ENCODE measurements at places on chromosomes 6 and 20.

DNA sequence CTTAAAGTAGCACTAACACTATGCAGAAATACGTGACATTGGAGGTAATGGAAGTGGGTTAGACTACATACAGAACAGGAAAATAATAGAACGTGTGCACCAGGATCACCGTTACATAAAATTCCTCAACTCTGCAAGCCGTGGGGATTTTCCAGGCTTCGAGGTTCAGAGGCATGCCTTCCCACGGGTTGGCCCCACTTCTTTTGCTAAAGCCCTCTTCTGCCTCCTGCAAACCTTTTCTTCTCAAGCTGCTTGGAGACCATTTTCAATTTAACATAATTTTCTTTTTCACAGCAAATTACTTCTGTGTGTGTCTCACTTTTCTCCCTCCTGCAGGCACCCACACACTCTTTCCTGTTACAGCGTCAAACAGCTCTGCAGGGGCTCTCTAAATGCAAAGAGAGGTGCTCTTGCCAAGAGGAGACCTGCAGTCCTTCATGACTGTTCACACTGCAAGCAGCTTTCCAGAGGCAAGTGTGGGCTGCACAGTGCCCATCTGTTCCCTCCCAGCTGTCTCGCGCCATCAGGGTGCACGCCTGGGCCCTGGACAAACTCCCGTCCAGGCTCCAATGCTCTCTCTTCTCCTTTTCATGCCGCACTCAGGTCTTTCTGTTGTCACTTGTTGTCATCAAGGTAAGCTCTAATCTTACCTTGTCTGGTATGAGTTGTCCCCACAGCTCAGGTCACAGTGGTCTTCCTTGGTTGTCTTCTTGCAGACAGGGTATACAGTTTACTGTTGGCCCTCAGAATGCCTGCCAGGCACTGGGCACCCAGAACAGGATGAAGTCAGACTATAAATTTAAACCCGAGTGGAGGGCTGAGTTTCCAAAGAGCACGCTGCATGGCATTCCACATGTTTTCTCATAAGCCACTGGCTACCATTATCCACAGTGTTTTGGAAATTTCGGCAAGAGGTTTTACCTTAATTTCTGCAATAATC, 164.8 kb upstream of the GGTLC1 start:
- no peak for DNase-seq

DNA sequence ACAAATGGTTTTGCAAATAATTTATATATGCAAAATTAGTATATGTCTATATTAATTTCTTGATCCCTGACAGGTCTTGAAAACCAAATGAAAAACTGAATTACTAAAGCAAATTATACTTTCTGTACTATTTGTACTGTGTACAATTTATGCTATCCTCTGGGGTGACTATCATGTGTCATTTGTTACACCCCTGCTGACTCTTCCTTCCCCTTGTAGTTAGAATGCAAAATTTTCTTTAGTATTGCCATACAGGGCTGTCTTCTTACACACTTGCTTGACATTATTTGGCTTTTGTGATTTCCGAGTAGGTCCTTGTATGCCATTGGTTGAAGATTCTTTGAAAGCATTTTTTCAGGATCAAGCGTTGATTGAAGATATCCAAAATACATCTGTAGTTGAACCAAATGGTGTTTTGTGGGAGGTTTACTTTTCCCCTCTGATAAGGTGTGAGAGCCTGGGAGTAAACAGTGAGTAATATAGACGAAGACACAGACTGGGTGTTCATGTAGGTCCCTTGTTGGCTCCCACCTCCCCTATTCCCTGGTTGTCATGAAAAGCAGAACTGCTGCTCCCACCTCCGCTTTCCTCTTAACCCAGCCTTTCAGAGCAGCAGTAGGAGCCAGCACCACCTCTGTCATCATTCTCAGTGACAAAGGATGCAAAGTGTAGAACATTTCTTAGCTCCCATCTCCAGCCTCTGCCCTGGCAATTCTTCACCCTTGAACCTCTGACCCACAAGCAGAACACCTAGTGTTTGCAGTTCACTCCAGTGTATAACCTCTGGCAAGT, 29.0 kb downstream of the NCOA7 start:
- DNase-seq, result no peak

DNA sequence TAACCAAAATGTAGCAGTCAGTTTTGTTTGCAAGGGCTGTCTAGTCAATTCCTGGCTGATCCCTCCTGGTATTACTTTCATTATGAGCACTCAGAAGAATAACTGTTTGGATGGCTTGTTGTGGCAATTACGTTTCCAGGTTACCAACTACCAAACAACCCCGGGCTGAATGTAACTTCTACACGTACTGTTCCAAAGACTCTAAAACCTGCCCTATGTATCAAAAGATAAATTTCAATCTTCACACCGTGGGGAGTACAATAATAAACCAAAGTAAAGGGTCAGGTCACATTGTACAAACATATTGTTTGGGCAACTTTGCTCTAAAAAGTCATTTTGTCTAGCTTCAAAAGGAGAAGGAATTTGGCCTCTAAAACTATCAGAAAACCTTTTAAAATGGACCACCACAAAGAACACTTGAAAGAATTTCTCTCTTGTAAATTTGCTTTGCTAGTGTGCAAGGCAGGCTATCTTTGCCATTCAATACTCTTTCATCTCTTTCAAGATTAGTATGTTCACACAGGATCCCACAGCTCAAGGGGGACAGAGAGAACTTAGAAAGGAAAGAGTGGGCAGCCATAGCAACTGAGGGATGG, 27.6 kb downstream of the DCDC2 start:
- no peak for DNase-seq

DNA sequence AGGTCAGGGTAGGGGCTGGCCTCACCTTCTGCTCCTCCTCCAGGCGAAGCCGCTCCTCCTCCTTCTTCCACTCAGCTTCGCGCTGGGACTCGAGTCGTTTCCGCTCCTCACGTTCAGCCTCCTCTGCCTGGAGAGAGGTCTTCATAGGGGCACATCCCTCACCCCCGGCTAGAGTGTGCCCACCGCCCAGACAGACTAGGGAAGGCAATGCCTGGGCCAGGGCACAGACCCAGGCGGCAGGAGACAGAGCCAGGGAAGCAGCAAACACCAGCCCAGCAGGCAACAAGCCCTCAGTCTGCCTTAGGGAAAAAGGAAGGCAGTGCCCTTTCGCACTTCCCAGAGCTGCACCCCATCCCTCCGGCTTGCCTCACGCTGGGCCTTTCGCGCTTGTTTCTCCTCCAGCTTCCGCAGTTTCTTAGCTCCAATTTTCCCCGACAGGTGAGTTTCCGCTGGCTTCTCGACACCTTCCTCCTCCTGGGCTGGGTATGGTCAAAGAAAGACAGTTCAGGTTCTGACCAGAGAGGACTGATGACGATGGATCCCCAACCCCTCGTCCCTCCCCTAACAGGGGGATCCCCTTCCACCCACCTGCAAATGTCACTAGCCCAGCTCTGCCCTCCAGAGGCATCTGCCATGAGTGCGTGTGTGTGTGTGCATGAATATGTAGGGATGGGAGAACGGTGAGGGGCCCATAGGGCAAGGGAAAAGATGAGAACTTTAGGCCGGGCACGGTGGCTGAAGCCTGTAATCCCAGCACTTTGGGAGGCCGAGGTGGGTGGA, 4.3 kb downstream of the DDRGK1 start:
- no peak for DNase-seq

- DNase-seq, result no peak
These were observed 50.6 kb downstream of the MAFB start for GRCh38 chr20:40638414-40638813.

DNA sequence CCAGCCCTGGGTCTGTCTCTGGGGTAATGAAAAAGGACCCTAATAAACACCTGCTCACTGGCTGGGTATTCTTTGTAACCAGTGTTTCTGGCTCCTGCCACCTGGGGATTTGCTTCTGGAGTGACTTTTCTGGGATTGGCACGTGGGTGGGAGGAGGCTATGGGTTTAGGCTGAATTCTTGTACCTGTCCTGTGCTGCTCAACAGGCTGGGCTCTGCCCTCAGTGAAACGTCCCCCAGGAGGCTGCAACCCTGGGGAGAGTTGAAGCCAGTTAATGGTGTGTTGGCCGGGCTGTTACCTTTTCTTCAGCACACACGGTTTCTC, 6.8 kb downstream of the NPBWR2 start:
- DNase-seq, result no peak
